Activated CD4-positive, alpha-beta T cell treated with anti-CD3 and anti-CD28 coated beads, Interleukin-2, amount 10 ng/mL, durations not matched to agents 7 days and 5 days (primary cell): ENCODE measurements at places on chromosomes 1 and 21. TPM values are rescaled to one million over a fixed set of nuclear protein-coding genes. Genes with fewer than 3 reads are reported as not detected.

The CFAP45 gene
- total RNA-seq: 0.37 TPM

The PPP1R8 gene
- 57.5 TPM for total RNA-seq

The RIPK4 gene
- not detected for total RNA-seq

The ZYG11A gene
- 0.25 TPM for total RNA-seq

The NBPF1 gene
- total RNA-seq: 6.7 TPM

The HES3 gene
- not detected for total RNA-seq

The KRTAP13-2 gene
- not detected for total RNA-seq

The OR4F16 gene
- total RNA-seq: not detected

The PAQR6 gene
- 7.3 TPM for total RNA-seq

The RCOR3 gene
- total RNA-seq: 56.0 TPM

The S100A14 gene
- total RNA-seq: not detected

The SNX7 gene
- not detected for total RNA-seq

The TENT5C gene
- 13.7 TPM for total RNA-seq

The FCRLA gene
- not detected for total RNA-seq

The CAMSAP2 gene
- total RNA-seq: 0.81 TPM

The SYPL2 gene
- total RNA-seq: not detected

The BTBD8 gene
- total RNA-seq: 1.6 TPM

The TRIM17 gene
- 0.99 TPM for total RNA-seq

The CNN3 gene
- 0.92 TPM for total RNA-seq

The C1orf185 gene
- not detected for total RNA-seq

The NPHS2 gene
- not detected for total RNA-seq

The XKR8 gene
- 7.6 TPM for total RNA-seq

The ABCA4 gene
- total RNA-seq: not detected

The PFKL gene
- total RNA-seq: 190 TPM

The DMAP1 gene
- 45.8 TPM for total RNA-seq

The LRRC7 gene
- total RNA-seq: not detected

The SLC45A3 gene
- total RNA-seq: 0.08 TPM

The CBS gene
- total RNA-seq: 31.4 TPM

The IRF2BP2 gene
- 95.0 TPM for total RNA-seq

The INAVA gene
- total RNA-seq: not detected

The TMEM51 gene
- total RNA-seq: not detected

The CELA3B gene
- total RNA-seq: not detected

The RSPH1 gene
- not detected for total RNA-seq

The LEPR gene
- 2.2 TPM for total RNA-seq

The FAM229A gene
- 8.2 TPM for total RNA-seq

The RGS4 gene
- not detected for total RNA-seq

The ETNK2 gene
- not detected for total RNA-seq

The TTC24 gene
- 4.6 TPM for total RNA-seq

The NGF gene
- not detected for total RNA-seq

The C1orf74 gene
- 1.9 TPM for total RNA-seq

The SERTAD4 gene
- total RNA-seq: not detected

The HRNR gene
- not detected for total RNA-seq

The SPATA1 gene
- 2.3 TPM for total RNA-seq

The RNF186 gene
- total RNA-seq: not detected

The DPT gene
- total RNA-seq: not detected

The OPRD1 gene
- not detected for total RNA-seq

The SLFNL1 gene
- total RNA-seq: 0.56 TPM

The TFAP2E gene
- total RNA-seq: 0.42 TPM

The CAMK2N1 gene
- total RNA-seq: 0.37 TPM

The LCE1D gene
- not detected for total RNA-seq
